SK-N-DZ (cell line): ENCODE measurements at places on chromosomes 4 and X.

- no peak for DNase-seq
Measured at GRCh38 chr4:57114973-57115372, 4.8 kb upstream of the IGFBP7 start.

DNA sequence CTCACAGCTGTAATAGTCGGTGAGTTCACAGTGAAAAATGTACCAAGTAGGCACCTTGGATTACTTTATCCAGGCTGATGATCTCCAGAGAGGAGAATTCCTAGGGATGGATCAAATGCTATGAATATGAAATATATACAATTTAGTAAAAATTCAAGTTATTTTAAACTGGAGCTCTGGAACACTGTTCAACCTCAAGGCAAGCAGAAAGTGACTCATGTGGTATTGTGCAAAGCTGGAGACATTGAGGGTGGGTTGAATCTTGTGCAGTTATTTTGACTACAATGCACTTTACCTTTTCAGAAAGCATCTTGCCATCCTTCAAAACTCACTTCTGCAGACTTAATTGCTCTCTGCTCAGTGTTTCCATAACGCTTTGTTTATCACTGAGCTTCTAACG lies 43.4 kb downstream of the OSTC start:
- no peak for DNase-seq

DNA sequence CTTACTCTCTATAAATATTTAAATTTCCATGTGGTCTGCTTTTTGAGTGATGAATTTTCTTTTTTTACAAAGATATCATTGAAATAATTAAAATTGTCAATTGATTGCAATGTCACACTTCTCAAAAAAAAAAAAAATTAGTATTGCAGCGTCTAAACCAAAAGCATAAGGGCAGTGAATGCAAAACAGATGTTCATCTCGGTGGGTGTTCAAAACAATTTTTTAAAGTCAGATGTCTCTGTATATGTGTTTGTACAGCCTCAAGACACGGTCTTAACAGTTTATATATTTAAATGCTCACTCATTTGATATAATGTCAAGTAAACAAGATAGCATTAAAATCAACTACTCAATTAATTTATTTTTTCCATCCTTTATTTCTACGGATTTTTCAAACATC lies 52.3 kb downstream of the PALLD start:
- no peak for DNase-seq

- DNase-seq: no peak
Measured at GRCh38 chr4:7539659-7540058, 104.9 kb upstream of the PSAPL1 start.

DNA sequence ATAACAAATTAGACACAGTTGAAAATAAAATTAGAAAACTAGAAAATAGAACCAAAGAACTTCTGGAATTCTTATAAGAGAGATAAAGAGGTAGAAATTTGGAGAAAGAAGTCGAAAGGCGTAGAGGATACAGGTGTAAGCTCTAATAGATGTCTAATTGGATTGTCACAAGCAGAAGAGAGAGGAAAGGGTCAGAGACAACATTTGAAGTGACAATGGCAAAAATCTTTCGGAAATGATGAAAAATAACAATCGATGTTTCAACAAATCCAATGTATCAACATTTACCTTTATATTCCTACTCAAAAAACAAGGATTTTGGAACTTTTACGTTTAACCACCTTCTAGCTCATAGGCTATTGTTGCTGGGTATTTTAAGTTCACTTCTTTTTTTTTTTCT lies 3.8 kb downstream of the CXCL8 start:
- DNase-seq: no peak

- no peak for DNase-seq
Measured at GRCh38 chr4:2084316-2084715, 25.2 kb downstream of the NAT8L start.

DNA sequence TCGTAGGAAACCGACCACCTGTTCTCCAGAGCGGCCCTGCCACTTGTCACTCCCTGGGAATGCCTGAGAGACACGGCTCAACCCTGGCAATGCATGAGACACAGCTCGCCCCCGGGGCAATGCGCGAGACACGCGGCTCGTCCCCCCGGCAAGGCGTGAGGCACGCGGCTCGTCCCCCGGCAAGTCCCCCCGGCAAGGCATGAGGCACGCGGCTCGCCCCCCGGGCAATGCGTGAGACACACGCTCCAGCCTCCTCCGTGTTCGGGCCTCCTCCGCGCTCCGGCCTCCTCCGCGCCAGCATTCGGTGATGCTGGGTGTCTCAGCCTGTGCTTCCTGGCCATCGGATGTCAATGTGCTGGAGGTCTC lies 27.5 kb upstream of the CPLX1 start:
- DNase-seq: no peak

DNA sequence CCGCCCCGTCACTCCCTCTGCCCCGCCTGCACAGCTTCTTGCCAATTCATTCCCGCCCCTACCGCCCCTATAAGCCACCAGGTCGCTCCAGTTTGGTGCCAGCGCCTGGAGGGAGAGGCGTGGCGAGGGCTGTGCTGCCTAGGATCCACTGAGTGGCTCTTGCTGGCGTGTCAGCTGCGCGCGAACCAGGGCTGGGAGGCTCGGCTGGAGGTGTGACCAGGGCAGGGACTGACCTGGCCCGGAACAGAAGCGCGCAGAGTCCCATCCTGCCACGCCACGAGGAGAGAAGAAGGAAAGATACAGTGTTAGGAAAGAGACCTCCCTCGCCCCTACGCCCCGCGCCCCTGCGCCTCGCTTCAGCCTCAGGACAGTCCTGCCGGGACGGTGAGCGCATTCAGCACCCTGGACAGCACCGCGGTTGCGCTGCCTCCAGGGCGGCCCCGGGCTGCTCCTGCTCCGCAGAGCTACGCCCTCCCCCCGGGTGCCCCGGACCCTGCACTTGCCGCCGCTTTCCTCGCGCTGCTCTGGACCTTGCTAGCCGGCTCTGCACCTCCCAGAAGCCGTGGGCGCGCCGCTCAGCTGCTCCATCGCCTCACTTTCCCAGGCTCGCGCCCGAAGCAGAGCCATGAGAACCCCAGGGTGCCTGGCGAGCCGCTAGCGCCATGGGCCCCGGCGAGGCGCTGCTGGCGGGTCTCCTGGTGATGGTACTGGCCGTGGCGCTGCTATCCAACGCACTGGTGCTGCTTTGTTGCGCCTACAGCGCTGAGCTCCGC lies at the start of gene GPR78:
TSS of gene GPR78 (plus strand) at position 72 of the 773 bp plus-strand sequence. CDS start at position 663, 591 bp downstream.
- no peak for DNase-seq

GRCh38 chr4:82789025-82789776 lies 9.4 kb downstream of the SCD5 start:
- no peak for DNase-seq

- DNase-seq: no peak
Measured at GRCh38 chr4:16583764-16584163, 314.7 kb downstream of the LDB2 start.

- DNase-seq: no peak
Measured at GRCh38 chr4:151804821-151805220, 44.0 kb upstream of the GATB start.

DNA sequence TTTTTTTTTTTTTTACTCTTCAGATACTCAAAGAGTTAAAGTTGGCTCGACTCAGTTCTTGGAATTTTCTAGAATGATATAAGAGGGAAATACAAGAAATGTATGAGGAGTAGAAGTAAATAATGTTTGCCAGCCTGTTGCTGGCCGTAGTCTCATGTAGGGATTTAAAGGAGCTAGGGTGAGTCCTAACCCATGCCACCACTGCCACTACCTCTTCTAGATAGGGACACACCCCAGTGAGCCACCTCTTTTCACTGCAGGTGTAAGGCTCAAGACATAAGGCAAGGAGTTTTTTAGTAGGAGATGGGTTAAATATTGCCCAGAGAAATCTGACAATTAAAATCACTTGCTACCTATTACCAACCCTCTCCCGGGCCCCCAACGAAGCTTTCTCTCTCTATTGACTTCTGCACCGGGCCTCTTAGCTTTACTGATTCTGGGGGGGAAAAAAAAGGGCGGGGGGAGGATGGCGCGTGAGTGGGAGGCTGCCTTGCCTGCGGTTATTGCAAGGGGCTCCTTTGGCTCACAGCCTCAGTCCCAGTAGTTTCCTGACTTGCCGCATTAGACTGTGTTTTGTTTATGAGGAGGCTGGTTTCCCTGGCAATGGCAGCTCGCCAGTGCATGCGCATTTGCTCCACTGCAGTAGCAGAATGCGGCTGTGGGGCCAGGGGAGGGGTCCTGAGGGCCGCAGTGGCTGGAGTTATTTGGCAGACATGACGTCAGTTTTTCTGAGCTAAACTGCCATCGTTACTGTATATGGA lies 3.0 kb downstream of the LINC00632 start:
- no peak for DNase-seq

GRCh38 chrX:41245641-41246040 lies 88.3 kb upstream of the DDX3X start:
- DNase-seq: no peak

DNA sequence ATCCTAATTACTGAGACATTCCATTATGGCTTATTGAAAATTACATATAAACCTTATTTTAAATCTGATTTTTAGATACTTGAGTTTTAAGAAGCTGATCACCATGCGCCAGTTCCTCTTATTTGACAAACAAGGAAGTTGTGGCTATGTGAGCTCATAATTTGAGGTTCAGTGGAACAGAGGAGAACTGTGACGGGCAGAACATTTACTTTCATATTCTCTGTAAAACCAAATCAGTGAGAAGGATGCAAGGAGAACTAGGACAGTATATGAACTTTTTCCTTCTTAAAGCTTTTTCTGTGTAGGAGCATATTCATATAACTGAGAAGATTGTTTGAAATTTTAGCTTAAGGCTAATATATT lies 25.3 kb downstream of the STIM2 start:
- no peak for DNase-seq

DNA sequence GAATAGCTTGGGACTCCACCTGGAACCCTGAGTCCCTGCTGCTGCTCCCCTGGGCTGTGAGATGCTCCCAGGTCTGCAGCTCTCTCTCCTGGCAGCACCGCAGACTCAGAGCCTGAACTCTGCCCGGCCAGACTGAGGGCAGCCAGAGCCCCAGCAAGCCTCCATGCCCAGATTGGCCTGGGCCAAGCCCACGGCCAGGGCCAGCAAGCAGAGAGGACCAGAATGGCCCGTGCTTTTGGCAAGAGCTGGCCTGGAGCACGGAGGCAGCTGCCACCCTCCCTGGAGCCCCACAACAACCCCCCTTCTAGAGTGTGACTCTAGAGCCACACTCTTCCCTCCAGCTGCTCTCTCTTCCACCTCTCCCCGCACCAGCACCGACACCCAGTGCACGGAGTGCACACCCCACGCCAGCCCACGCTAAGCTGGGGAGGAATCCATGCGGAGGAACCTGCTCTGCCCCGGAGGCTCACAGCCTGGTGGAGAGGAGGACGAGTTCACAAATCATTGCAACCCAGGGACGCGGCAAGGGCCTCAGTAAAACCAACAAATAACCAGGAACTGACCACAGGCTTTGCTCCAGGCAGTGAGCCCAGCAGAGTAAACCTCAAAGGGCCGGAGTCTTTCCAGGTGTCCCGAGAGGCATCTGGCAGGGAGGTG lies 110.3 kb downstream of the HMX1 start:
- no peak for DNase-seq

GRCh38 chr4:140924761-140925392 lies 168.7 kb upstream of the TBC1D9 start:
- no peak for DNase-seq

DNA sequence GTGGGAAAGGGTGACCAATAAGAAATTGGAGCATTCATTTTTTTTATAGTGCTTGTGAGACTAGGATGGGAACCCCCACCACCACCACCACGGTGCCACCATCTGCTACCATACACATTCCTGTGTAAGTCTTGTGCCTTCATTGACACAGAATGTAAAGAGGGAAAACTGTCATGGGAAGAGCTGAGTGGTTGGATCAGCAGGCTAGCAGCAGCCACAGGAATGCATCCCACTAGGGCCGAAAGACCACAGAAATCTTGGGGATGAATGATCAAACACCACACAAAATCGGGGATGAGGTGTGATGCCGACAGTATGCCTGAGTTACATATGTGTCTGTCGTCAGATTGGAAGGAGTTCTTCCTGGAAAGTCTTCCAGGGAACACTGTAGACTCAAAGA lies 69.2 kb downstream of the SRPX start:
- DNase-seq: no peak

GRCh38 chr4:151865312-151865711 lies 104.5 kb upstream of the GATB start:
- DNase-seq: no peak

- DNase-seq: no peak
Measured at GRCh38 chrX:13888284-13888683, 71.4 kb upstream of the GPM6B start.

GRCh38 chrX:82775426-82775825 lies 732.7 kb upstream of the POU3F4 start:
- no peak for DNase-seq

DNA sequence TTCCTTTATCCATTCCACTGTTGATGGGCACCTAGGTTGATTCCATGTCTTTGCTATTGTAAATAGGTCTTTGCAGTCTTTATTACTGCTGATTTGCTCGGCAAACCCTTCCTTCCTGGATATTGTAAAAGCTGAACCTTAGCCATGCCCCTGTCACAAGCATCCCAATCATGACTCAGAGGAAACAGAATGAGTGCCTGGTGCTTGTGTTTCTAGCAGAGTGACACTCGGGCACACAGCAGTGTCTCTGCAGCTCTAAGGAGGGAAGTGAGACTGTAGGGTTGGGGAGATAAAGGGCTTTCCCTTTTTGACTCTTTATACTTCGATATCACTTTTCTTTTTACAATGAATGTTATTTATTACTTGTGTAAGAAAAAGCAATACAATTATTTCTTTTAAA lies 83.3 kb downstream of the AKAP4 start:
- DNase-seq: no peak
